ENCODE measurements at places on chromosomes 13 and 19.
A peak's percentile ranks its signal among the peaks of the same experiment; 100 is the strongest.

- no peak for DNase-seq
These were observed 435.3 kb downstream of the KLF12 start for GRCh38 chr13:73698859-73699258.

DNA sequence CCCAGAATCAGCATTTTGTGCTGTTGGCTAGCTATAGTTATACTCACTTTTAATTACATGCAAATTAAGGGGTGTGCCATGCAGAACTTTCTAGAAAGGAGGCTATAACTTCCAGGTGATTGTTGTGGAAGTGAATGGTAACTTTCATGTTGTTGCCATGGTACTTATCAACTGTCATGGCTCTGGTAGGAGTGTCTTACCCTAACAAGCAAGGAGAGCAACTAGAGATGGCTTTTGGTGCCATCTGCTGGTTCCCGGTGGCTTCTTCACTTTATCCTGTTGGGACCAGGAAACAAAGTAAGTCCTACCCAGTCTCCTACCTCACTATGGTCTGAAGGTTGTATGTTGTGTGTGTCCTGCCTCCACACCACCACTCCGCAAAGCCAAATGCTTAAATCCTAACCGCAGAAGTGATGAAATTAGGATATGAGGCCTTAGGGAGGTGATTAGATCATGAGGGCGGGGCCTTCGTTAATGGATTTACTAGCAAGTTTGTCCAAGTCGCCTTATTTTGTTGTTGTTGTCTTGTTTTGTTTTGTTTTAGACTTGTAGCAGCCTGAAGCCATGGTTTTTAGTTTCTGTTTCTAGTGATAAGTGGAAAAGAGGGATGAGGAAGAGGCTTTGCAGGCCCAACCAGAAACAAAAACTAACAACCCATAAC lies 22.6 kb downstream of the FBXL12 start:
- DNase-seq = peak; percentile 88

DNA sequence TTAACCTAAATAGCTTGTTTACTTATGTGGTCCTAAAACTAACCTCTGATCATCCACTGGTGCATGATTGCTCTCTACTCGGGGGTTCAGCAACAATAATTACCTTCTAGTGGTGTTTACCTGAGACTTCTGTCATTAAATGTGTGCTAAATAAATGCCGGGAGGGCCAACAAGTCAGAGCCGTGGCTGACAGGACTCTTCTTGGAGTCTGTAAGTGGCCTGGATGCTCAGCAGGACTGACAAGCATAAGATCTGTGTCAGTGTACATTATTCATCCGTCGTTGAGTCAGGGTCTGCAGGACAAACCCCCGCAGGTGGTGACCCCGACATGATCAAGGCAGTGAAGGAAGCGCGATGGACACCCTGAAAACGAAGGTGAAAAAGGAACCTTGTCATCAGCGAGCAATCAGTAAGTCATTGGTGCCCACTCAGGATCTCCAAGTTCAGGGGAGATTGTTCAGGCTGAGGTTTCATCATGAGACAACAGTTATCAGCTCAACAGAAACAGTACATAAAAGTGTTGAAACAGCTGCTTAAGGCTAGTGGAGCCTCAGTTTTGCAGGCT lies 1466.9 kb downstream of the UQCRFS1 start:
- DNase-seq = no peak

GRCh38 chr13:24680921-24681604 lies 855 bp downstream of the ATP12A start:
- no peak for DNase-seq

- DNase-seq = no peak
These were observed 289.9 kb downstream of the RFC3 start for GRCh38 chr13:34107806-34108205.

DNA sequence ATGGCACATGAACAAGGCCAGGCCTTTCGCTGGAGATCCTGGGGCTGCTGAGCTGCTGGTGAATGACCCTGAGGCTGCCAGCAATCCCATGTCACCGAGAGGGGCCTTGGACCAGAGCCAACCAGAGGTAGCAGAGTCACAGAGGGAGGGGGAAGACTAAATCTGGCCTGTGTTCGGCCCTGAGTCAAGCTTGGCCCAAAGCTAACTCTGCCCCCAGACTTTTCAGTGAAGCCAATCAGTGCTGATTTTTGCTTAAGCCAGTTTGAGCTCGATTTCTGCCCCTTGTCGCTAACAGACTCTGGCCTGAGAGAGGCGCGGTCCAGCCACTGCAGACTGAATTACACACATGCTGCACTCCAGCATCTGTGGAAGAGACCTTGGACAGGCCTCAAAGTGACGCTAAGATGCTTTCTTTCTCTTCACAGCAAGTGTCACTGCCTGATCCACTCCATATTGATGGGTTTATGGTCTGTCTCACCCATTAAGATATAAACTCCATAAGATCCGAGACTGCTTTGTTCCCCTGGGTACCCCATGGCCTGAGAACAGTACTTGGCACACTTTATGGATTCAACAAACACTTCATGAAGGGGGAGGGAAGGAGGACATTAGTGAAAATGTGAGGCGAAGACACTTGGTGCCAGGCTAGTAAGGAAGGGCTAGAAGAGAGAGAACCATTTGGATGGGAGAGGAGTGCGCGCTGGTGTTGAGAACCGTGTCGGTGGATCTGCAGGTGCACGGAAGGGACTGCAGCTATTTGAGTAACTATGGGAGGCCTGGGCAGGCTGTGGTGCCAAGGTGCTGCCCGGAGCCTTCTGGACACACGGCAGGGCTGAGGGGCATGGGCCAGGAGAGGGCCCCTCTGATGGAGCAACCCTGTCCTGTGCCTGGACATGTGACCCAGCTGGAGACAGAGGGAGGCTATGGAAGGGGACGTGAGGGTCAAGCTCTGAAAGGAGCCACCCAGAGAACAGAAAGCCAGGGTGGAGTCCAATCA lies 17.6 kb downstream of the RANBP3 start:
- DNase-seq = no peak
